ENCODE measurements at places on chromosomes 16 and 17.

GRCh38 chr17:58504826-58505351 is 9.5 kb downstream of the MTMR4 start:
- no peak for DNase-seq

DNA sequence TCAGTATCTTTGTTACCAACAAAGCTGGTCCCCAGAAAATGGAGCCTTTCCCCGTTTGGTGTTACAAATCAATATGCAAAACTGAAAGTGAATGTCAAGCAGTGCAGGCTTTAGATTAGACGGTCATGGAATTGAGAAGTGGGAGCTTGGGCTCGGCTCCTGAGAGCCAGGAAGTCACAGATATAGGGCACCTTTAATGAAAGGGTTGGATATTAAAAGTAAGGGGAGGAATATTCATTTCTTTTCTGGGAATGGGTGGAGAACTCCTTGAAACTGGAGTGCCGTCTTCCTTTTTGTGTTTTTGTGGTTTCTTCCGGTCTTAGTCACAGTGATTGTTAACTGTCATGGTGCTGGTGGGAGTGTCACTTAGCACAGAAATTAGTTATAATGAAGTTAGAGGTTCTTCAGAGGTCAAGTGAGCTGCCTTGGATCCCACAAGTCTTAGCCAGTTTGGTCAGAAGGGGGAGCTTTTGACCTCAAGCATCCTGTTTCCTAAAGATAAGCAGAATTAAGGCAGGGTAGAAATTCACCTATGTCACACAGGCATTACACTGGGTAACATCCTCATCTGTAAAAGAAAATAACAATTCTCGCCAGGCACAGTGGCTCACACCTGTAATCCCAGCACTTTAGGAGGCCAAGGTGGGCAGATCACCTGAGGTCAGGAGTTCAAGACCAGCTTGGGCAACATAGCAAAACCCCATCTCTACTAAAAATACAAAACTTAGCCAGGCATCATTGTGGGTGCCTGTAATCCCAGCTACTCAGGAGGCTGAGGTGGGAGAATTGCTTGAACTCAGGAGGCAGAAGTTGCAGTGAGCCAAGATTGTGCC is 9.6 kb upstream of the EIF1 start:
- DNase-seq: no peak

DNA sequence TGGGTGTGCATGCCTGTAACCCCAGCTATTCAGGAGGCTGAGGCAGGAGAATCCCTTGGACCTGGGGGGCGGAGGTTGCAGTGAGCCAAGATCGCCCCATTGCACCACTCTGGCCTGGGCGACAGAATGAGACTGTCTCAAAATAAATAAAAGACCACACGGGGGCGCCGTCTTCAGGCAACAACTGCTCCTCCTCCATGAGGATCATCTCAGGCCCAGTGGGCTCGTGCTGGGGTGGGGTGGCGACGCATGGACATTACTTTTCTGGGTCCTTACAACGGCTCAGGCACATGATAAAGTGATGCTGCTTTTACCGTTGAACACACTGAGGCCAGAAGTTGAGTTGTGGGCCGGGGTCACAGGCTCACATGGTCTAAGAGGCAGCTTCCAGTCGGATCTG is 56.2 kb downstream of the PRMT7 start:
- no peak for DNase-seq

DNA sequence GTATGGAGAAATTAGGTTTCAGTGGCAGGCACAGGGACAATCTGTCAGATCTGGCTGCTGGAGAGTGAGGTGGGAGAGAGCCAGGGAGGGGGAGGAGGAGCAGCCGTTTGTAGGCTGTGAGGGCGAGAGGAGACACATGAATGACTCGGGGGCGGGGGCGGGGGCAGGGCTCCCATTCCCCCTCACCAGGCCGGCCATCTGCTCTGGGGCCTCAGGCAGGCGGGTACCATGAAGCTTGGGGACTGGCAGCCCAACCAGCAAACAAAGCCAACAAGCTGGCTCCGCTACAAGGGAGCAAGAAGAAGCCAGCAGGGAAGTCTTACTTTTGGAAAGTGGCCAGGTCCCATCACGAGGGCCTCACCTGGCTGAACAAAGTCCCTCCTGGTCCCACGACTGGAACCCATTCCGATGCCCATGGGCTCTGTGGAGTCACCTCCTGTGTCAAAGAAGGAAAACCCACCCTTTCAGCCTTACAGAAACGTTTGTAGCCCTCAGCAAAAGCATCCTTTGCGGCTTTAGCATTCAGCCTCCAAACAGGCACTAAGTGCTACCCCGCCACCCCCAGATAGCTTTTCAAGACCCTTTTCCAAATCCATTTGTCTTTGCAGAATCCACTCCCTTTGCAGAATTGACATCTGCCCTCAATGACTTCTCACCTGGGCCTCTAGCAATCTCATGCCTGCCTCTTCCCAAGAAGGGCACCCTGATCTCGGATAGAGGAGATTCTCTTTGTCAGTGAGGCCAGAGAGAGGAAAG is 9.2 kb upstream of the SSTR2 start:
- DNase-seq: no peak

DNA sequence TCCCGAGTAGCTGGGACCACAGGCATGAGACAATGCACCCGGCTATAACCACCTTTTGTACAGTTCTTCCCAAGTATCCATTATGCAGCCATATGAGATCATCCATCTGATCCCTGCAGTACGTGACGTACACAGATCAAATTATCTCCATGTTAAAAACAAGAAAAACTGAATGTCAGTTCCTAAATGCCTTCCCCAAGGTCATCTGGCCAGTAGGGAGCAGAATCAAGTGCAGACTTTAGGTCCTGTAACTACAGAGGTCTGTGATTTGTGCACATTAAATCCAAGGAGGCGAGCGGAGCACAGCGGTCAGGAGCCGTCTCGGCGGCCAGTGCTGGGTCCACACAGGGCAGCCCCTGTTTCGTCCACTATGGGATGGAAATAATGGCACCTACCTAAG is 23.7 kb downstream of the ZCCHC14 start:
- DNase-seq: no peak

DNA sequence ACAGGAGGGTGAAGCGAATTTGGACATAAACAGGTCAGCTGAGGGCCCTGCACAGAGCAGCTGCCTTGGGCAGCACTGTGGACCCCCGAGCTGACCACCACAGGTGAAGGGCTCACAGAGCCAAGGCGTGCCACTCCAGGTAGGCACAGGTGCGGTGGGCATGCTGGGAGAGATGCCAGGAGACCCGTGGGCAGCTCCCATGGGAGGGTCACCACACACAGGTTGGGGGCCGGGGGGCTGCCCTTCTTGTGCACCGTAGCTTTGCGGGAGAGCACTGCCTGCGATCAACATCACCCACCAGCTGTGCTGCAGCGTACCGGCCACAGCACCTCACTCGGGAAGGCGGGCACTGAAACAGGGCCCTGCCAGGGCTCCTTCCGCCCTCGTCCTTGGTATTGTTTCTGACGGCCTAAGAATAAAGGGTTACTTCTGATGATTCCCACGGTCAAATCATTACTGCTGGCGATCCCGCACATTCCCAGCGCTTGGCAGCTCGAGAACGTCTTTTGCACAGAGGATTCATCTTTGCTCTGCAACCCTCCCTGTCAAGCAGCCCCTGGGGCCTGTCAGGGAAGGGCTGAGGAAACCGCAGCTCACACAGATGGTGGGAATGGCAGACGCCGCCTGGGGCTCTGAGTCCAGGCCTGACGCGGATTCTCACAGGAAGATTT is 181.7 kb downstream of the BANP start:
- DNase-seq: no peak

DNA sequence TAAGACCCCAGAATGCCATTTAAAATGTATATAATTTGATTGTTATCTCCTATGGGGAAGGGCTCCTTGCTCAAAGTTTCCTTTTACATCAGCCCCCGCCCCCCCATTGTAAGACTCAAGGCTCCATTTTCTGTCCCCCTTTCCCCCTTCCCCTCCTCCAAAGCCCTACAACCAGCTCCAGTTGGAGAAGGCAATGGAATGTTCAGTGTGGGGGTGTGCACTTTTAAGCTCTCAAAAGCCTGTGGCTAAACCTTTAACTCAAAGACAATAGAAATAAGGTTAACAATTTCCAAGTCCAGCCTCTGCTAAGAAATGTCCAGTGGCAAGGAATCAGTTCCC is 114.7 kb downstream of the NOG start:
- no peak for DNase-seq

DNA sequence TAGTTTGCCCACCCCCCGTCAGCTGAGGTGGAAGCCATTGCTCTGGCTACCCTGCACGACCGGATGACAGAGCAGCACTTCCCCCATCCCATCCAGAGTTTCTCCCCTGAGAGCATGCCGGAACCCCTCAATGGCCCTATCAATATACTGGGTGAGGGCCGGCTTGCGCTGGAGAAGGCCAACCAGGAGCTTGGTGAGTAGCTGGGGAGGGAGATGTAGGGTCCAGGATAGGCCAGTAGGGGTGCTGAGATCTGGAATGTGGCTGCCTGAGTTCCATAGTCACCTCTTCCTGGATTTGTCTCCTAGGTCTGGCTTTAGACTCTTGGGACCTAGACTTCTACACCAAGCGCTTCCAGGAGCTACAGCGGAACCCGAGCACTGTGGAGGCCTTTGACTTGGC is 6.4 kb downstream of the PFAS start:
- no peak for DNase-seq

- no peak for DNase-seq
Observed at GRCh38 chr17:79923974-79924638, 84.9 kb upstream of the CBX4 start.

- DNase-seq: no peak
Observed at GRCh38 chr17:36616061-36617029, 15.0 kb downstream of the MRM1 start.

GRCh38 chr16:61415126-61415525 is 621.1 kb downstream of the CDH8 start:
- DNase-seq: no peak

DNA sequence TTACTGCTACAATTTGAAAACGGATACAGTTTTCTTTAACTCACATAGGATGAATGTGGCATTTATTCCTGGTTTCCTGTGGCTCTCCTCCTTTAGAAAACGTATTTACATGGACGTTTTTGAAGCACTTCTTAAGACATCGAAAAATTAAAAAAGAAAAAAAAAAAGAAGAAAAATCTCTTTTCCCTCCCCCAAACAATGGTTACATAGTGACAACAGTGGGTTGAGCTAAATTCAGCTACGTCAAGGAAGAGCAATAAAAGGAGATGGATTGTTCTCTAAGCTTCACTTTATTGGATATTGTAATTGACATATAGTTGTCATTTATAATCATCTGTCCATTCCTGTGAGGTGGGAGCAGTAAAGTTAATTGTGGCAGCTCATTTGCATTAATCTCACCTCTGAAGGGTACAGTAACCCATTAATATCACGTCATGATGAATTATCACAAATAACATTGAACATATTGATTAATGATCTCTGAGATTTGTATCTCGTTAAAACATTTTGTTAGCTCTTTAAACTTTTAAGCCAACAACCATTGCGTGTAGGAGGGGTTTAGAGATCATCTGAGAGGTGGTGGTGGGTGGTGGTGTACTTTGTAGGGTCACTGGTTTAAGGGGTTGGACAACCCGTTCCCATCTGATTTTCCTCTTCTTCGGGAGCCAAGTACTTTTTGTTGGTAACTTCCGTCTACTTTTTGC is 184.2 kb downstream of the WWOX start:
- no peak for DNase-seq
